ENCODE measurements at places on chromosomes 3 and 15. TPM values are rescaled to one million over a fixed set of nuclear protein-coding genes. Genes with fewer than 3 reads are reported as not detected.
A peak's percentile ranks its signal among the peaks of the same experiment; 100 is the strongest.

The ZNF860 gene
- total RNA-seq = 0.71 TPM

The SETD5 gene
- 102 TPM for total RNA-seq

The GREM1 gene
- 0.42 TPM for total RNA-seq

The CHRFAM7A gene
- total RNA-seq = 7.6 TPM

The SOX2 gene
- total RNA-seq = 0.35 TPM

The ACKR2 gene
- 10.0 TPM for total RNA-seq

The CISH gene
- 13.3 TPM for total RNA-seq

- peaks cover 10% of the 10 kb centered on the region for H3K4me1 ChIP-seq
- no peaks in the 10 kb centered on the region for H3K36me3 ChIP-seq
- peak overlapping the region; percentile 56 for H3K27ac ChIP-seq
- H3K4me3 ChIP-seq = no peak overlapping the region
- no peak for DNase-seq
Measured at GRCh38 chr3:177813322-177813721, 616.0 kb upstream of the TBL1XR1 start.

DNA sequence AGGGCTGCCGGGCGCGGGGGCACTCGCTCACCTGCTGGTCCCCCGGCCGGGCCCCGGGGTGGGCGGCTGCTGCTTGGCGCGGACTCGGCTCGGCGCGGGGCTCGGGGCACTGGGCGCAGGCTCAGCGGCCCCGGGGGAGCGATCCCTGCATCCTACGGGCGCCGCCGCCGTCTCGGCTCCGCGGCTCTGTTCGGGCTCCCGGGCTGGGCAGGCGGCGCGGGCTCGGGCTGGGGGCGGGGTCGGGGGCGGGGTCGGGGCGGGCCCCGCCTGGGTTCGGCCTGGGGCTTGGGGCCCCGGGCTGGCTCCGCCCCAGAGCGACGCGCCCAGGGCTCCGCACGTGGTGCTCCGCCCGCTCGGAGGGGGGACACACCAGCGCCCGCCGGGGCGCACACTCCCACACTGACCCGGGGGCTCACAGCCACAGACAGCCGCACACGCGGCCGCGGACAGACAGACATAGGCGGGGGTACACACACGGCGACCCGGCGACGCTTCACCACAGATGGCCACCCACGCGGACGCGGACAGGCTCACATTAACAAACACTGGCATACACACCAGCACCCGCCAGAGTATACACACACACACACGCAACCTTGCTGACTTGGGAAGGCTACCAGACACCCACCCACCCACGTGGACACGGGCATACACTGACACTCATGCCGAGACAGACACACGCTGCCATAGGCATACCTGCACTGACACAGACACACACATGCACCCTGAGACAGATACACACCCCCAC is at the start of gene SCN5A:
Gene SCN5A (minus strand): TSS at position 188 of the 748 bp plus-strand sequence. CDS start 16,380 bp downstream, outside the sequence.
- H3K27me3 ChIP-seq = no peaks in the 10 kb centered on the region
- H3K36me3 ChIP-seq = no peaks in the 10 kb centered on the region
- no peak for DNase-seq
- no peak within 1 kb of the TSS for H3K27ac ChIP-seq
- peak within 1 kb of the TSS; percentile 81 for H3K4me3 ChIP-seq

DNA sequence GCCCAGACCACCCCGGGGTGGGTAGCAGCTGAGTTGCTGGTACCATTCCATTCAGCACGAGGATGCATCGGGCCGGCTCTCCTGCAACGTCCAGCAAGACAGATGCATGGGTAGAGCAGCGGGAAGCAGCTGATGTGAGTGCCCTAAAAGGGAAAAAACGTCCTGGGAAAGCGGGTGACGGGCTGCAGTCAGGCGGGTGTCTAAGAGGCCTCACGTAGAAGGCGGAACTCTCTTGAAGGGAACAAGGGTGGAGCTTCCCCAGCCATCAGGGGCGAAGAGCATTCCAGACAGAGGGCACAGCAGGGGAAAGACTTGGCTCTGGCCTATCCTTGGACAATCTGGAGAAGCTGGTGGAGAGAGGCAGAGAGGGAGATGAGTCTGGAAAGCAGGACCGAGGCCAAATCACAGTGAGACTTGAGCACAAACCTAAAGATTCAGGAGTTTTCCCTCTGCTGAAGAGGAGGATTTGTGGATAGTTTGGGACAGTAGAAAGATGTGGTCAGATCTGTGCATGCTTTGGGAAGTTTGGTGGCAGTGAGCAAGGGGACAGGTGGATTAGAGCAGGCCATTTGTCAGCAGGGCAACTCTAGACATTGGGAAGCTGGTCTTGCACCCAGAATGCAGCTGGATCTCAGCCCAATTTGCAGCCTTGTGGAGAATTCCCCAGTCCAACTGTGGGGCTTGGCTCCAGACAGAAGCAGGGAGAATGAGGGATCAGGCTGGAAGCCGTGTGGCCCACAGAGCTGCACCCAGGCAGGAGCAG is 70.7 kb downstream of the SEMA5B start:
- no peaks in the 10 kb centered on the region for H3K36me3 ChIP-seq
- peaks cover 19% of the 10 kb centered on the region for H3K4me1 ChIP-seq
- H3K4me3 ChIP-seq = peak overlapping the region; percentile 37

DNA sequence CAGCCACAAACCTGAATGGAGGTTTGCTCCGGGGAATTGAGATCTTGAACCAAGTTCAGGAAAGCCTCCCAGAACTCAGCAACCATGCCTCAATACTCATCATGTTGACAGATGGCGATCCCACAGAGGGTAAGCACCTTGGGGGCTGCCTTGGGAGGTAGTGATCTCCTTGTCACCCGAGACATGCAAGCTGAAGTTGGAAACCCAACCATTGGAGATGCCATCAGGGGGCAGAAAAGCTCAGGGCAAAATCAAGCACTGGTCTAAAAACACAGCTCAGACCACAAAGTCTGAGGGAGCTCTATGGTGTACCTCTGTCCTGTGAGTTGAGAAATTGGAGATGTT is 5.8 kb downstream of the ITIH1 start:
- no peak overlapping the region for H3K27ac ChIP-seq
- H3K4me3 ChIP-seq = no peak overlapping the region
- H3K36me3 ChIP-seq = no peaks in the 10 kb centered on the region
- no peaks in the 10 kb centered on the region for H3K27me3 ChIP-seq
- no peaks in the 10 kb centered on the region for H3K4me1 ChIP-seq
- DNase-seq = no peak

DNA sequence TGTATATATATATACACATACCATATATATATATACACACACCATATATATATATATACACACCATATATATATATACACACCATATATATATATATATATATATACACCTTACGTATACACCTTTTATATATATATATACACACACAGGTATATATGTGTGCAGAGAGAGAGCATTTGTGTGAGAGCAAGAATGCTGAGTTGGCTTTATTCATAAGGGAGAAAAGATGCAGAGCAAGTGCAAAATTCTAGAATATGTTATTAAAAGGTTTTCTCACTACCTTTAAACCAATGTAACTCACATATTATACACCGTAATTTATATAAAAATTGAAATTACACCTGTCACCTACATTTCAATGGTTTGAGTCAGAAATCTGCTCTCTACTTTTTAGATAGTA is 107.2 kb upstream of the ALCAM start:
- no peak overlapping the region for H3K27ac ChIP-seq
- H3K4me3 ChIP-seq = no peak overlapping the region
- no peaks in the 10 kb centered on the region for H3K27me3 ChIP-seq
- no peaks in the 10 kb centered on the region for H3K36me3 ChIP-seq
- no peak for DNase-seq

DNA sequence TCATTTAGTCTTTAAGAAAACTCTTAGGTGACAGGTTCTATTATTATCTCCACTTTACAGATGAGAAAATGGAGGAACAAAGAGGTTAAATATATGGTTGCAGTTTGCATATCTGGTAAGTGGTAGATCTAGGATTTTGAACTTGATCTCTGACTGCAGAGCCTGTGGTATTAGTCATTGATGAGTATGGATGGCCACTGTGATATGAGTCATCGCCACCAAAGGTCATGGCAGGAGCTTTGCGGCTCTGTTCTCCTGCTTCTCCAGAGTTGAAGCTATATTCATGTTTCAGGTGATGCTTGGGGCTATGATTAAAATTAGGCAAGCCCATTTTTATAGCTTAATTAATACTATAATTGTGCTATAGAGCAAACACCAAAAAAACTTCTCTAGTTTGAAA is 306.2 kb upstream of the DPPA4 start:
- no peak overlapping the region for H3K4me3 ChIP-seq
- no peak for DNase-seq
- no peaks in the 10 kb centered on the region for H3K36me3 ChIP-seq
- H3K27me3 ChIP-seq = no peaks in the 10 kb centered on the region

DNA sequence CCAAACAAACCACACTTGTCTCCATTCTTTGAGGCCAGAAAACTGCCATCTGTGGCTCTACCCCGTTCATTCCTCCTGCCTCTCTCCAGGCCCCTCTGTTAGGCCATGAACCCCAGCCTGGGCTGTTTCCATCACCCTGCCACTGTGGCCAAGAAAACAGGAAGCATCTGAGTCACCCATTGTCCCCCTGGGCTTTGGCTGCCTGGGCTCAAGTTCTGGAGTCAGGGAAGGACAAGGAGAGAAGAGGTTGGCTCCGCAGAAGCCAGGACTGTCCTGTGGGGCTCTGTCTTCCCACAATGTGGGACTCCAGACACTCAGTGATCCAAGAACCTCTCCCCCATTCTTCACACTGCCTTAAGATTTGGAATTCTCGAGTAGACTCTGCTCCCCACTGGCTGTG is 14.8 kb upstream of the LCTL start:
- H3K36me3 ChIP-seq = no peaks in the 10 kb centered on the region
- no peak overlapping the region for H3K4me3 ChIP-seq
- H3K27me3 ChIP-seq = no peaks in the 10 kb centered on the region
- DNase-seq = no peak
- no peaks in the 10 kb centered on the region for H3K4me1 ChIP-seq
- H3K27ac ChIP-seq = no peak overlapping the region

GRCh38 chr15:82536409-82537350 is 3.6 kb downstream of the RPS17 start:
- peaks cover 27% of the 10 kb centered on the region for H3K36me3 ChIP-seq
- peaks cover 17% of the 10 kb centered on the region for H3K4me1 ChIP-seq
- DNase-seq = no peak
- H3K27ac ChIP-seq = no peak overlapping the region
- H3K27me3 ChIP-seq = no peaks in the 10 kb centered on the region

GRCh38 chr15:70492240-70493177 is 270.8 kb downstream of the UACA start:
- no peaks in the 10 kb centered on the region for H3K27me3 ChIP-seq
- H3K4me1 ChIP-seq = no peaks in the 10 kb centered on the region
- no peak overlapping the region for H3K4me3 ChIP-seq
- H3K36me3 ChIP-seq = no peaks in the 10 kb centered on the region
- H3K27ac ChIP-seq = no peak overlapping the region

DNA sequence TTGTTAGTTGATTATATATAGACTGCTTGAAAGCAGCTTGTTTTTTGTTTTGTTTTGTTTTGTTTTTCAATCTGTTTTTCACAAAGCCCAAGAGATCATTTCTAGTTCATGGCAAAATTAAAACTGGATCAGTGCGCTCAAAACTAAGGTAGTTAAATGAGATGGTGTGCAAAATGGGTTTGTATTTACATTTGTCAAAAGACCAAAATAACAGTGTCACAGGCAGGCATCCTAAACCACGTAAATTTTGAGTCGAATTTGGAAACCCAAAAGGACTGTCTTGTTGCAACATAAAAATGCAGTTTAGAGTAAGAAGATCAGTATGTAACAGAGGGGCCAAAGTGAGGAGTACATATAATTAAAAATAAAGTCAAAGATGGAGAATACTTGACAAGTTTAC is 2.4 kb downstream of the DMXL2 start:
- H3K4me1 ChIP-seq = peaks cover 12% of the 10 kb centered on the region
- H3K27ac ChIP-seq = no peak overlapping the region
- no peak for DNase-seq
- H3K36me3 ChIP-seq = no peaks in the 10 kb centered on the region
- no peaks in the 10 kb centered on the region for H3K27me3 ChIP-seq
- no peak overlapping the region for H3K4me3 ChIP-seq

- H3K36me3 ChIP-seq = no peaks in the 10 kb centered on the region
- no peaks in the 10 kb centered on the region for H3K4me1 ChIP-seq
- no peaks in the 10 kb centered on the region for H3K27me3 ChIP-seq
- no peak for DNase-seq
- no peak overlapping the region for H3K4me3 ChIP-seq
Measured at GRCh38 chr15:39287322-39288195, 293.3 kb upstream of the THBS1 start.

- no peaks in the 10 kb centered on the region for H3K36me3 ChIP-seq
- no peaks in the 10 kb centered on the region for H3K4me1 ChIP-seq
- no peaks in the 10 kb centered on the region for H3K27me3 ChIP-seq
Measured at GRCh38 chr3:60339304-60339703, 911.9 kb downstream of the FHIT start.

- no peak overlapping the region for H3K4me3 ChIP-seq
- DNase-seq = no peak
- H3K27me3 ChIP-seq = no peaks in the 10 kb centered on the region
- no peak overlapping the region for H3K27ac ChIP-seq
Measured at GRCh38 chr3:192911293-192911692, 6.4 kb downstream of the MB21D2 start.

- peak overlapping the region; percentile 53 for H3K27ac ChIP-seq
- no peak for DNase-seq
- no peaks in the 10 kb centered on the region for H3K27me3 ChIP-seq
Measured at GRCh38 chr3:30286811-30287210, 319.6 kb upstream of the TGFBR2 start.

DNA sequence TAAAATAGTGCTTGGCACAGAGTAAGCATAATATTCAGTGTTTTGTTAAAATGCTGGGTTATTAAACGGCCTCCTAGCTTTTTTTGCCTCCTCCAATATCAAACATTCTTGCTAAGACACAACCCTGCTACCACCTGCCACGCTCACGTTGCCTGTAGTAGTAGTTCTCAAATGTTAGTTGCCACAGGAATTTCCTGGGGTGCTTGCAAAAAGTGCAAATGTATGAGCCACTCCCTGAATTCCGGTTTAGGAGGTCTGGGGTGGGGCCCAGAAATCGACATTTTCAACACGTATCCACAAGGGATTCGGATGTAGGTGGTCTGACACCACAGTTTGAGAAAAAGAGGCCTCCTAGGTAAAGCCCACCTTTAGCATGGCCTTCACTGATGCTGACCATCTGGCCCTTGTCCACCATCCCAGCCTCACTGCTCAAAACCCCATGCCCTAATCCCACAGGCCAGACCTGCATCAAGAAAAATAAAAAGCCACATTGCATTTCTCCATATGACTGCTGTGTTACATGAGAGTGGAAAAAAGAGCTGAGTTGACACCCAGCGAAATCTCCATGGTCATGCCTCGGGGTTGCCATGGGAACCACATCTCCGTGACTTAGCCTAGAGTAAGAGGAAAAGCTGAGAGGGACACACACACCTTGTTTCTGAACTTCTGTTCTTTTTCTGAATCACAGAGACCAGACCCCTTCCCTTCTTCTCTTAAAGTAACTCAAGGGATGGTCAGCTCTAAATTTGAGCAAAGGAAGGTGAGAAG is 116.4 kb upstream of the HES1 start:
- DNase-seq = no peak
- no peaks in the 10 kb centered on the region for H3K27me3 ChIP-seq
- no peak overlapping the region for H3K4me3 ChIP-seq
- no peaks in the 10 kb centered on the region for H3K36me3 ChIP-seq
- H3K4me1 ChIP-seq = no peaks in the 10 kb centered on the region

DNA sequence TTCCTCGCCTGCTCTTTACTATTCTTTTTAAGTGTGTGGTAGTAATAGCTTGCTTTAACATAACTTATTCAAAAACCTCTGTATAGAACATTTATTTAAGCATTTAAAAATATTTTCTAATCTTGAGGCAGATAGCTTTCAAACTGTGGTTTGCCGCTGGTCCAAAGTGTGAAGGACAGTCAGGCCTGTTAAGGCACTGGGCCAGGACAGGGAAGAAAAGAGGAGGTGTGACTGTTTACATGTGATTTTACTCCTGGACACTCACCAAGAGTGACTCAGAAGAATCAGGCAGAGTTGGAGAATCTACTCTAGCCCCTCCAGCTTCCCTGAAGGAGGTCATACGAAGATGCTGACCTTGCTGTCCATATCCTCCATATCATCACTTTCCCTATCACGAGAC is 44.7 kb downstream of the CEP152 start:
- H3K27ac ChIP-seq = no peak overlapping the region
- no peak overlapping the region for H3K4me3 ChIP-seq
- H3K36me3 ChIP-seq = no peaks in the 10 kb centered on the region
- no peaks in the 10 kb centered on the region for H3K27me3 ChIP-seq
